ENCODE measurements at places on chromosomes 3 and 15.

- DNase-seq: no peak
Observed at GRCh38 chr3:142863930-142864920, 24.7 kb downstream of the PCOLCE2 start.

- DNase-seq: no peak
Observed at GRCh38 chr3:175585898-175586297, 726.8 kb downstream of the NAALADL2 start.

DNA sequence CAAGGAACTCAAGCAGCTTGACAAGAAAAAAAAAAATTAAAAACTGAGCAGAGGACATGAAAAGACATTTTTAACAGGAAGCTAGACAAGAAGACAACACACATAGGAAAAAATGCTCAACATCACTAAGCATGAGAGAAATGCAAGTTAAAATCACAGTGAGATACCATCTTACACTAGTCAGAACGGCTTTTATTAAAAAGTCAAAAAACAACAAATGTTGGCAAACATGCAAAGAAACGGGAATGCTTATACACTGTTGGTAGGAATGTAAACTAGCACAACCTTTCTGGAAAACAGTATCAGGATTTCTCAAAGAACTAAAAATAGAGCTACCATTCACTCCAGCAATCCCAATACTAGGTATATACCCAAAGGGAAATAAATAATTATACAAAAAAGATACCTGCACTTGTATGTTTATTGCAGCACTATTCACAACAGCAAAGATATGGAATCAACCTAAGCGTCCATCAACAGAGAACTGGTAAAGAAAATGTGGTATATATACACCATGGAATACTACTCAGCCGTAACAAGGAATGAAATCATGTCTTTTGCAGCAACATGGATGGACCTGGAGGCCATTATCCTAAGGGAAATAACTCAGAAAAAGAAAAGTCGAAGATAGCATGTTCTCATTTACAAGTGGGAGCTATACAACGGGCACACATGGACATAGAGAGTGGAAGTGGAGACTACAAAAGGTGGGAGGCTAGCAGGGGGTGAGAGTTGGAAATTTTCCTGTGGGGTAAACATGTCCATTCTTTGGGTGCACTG, 5.2 kb downstream of the GOLIM4 start:
- DNase-seq: no peak

DNA sequence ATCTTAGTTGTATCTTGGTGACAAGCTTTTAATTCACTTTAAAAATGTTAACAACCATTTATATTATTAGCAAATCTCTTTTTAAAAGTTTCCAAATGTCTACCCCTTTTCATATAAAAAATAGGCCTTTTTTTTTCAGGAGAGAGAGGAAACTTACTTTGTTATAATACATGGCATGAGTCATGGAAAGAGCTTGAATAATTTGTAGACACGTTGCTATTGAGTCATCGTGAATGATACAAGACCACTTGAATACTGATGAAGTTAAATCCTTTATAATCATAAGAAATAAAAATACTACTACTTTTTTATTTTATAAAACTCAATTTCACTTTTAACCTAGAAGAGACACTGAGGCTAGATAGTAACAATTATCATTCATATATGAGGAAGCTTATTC, 70.3 kb upstream of the BBX start:
- no peak for DNase-seq

DNA sequence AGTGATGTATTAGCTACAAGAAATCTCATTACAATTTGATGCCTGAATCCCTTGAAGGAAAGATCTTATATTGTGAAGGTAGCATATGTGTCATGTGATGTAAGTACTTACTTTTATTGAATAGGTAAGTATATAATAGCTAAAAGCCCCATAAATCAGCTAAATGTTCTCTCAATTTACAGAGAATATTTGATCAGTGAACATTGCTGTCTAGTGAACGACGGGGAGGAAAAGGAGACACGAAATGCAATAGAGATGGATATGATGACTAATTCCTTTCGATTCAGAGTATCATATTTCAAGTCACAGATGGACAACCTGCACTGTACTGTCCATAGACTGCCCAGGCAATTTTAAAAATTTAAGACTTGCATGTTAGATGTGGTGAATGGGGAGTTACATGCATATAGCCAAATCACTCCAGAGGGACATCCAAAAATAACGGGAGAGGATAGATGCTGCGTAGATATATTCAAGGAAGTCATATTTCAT, 462.1 kb upstream of the CDIN1 start:
- no peak for DNase-seq

DNA sequence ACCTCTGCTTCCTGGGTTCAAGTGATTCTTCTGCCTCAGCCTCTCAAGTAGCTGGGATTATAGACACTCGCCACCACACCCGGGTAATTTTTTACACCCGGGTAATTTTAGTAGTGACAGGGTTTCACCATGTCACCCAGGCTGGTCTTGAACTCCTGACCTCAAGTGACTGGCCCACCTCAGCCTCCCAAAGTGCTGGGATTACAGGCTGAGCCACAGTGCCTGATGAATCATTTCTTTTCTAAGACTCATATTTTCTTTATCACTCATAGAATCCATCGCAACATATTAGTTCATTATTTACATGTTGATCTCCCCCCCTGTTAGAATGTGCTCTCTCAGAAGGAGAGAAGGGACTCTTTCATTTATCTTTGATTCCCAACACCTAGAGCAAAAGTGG, 109.5 kb upstream of the PTPRG start:
- no peak for DNase-seq

DNA sequence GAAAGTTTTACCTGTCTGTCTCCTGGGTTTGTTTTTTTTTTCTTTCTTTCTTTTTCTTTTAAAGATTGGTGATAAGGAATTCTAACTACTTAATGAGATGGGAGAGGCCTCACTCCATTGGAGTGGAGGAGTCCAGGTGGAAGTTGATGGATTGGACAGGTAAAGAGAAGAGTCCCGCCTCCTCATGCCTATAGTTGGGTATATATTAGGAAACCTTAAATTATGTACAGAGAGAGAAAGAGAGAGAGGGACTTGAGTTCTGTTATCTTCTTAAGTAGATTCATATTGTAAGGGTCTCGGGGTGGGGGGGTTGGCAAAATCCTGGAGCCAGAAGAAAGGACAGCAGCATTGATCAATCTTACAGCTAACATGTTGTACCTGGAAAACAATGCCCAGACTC, 158.2 kb downstream of the TP63 start:
- DNase-seq: no peak

DNA sequence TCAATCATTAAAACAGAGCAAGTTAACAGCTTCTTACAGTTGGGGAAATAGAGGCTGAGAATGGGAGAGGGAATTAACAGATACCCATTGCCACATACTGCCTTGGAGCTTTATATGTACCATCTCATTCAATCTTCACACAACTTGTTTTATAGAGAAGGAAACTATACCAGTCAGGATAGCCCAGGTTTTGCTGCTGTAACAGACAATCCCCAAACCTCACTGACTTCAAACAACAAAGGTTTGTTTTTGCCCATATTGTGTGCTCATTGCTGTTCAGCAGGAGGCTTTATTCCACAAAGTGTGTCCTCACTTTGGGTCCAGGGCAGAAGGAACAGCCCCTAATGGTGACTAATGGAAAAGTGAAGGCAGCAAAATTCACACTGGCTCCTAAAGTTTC, 59.2 kb downstream of the SPSB4 start:
- no peak for DNase-seq

- DNase-seq: no peak
Observed at GRCh38 chr3:56987238-56987895, 73.1 kb upstream of the SPATA12 start.

- DNase-seq: no peak
Observed at GRCh38 chr3:171362575-171362974, 97.6 kb downstream of the TNIK start.

- no peak for DNase-seq
Observed at GRCh38 chr3:21274079-21274571, 476.9 kb downstream of the ZNF385D start.

DNA sequence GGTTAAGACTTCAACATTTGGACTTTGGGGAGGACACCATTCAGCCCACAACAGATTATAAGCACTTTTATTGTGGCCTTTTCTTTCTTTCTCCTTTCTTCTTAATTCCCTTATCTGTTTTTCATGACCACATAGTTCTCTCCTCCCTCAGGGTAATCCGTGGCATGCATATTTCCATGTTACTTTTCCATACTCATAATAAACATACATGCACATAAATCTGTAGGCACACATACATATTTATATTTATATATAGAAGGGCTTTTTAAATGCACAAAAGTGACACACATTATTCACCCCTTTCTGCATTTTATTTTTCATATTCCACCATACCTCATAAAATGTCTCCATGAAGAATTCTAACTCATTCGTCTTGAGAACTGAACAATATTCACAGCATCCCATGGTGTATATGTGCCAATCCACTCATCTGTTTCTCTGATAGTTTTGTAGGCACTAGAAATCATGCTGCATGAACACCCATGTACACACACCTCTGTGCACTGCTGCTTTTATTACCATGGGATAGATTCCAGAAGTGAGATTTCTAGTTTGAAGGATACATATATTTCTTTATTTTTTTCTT, 38.1 kb upstream of the GADL1 start:
- no peak for DNase-seq

DNA sequence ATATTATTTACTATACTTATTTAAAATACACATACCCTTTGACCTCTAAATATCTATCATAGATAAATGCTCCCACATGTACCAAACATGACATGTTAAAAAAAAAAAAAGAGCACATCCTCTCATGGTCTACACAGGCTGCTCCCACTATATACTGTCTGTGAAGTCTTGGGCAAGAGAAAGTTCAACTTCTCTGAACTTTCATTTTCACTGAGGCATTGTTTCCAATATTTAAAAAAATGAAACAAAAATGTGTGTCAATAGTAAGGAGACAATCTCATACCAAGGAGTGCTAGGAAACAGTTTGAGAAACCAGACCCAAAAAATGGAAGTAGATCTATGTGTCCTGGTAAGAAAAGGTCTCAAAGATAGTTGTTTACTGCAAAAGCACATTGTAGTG, 29.3 kb downstream of the SLC4A7 start:
- no peak for DNase-seq

DNA sequence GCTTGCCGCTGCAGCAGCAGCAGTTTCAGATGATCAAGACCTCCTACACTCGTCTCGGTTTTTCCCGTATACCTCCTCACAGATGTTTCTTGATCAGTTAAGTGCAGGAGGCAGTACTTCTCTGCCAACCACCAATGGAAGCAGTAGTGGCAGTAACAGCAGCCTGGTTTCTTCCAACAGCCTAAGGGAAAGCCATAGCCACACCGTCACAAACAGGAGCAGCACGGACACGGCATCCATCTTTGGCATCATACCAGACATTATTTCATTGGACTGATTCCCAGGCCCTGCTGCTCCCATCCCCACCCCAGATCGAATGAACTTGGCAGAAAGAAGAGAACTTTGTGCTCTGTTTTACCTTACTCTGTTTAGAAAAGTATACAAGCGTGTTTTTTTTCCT, 17.6 kb downstream of the CALML4 start:
- DNase-seq: no peak

- no peak for DNase-seq
Observed at GRCh38 chr3:2303566-2303965, 204.9 kb downstream of the CNTN4 start.

- no peak for DNase-seq
Observed at GRCh38 chr3:126851382-126851781, 131.5 kb upstream of the PLXNA1 start.

- DNase-seq: no peak
Observed at GRCh38 chr3:117473981-117474538, 764.5 kb downstream of the TUSC7 start.

GRCh38 chr3:10389995-10390394, 69.1 kb upstream of the SEC13 start:
- DNase-seq: no peak

- DNase-seq: no peak
Observed at GRCh38 chr15:101329309-101329863, 34.3 kb upstream of the SNRPA1 start.

- DNase-seq: no peak
Observed at GRCh38 chr15:92277776-92278175, 115.9 kb upstream of the ST8SIA2 start.

- no peak for DNase-seq
Observed at GRCh38 chr3:195005759-195006510, 265.0 kb downstream of the XXYLT1 start.

DNA sequence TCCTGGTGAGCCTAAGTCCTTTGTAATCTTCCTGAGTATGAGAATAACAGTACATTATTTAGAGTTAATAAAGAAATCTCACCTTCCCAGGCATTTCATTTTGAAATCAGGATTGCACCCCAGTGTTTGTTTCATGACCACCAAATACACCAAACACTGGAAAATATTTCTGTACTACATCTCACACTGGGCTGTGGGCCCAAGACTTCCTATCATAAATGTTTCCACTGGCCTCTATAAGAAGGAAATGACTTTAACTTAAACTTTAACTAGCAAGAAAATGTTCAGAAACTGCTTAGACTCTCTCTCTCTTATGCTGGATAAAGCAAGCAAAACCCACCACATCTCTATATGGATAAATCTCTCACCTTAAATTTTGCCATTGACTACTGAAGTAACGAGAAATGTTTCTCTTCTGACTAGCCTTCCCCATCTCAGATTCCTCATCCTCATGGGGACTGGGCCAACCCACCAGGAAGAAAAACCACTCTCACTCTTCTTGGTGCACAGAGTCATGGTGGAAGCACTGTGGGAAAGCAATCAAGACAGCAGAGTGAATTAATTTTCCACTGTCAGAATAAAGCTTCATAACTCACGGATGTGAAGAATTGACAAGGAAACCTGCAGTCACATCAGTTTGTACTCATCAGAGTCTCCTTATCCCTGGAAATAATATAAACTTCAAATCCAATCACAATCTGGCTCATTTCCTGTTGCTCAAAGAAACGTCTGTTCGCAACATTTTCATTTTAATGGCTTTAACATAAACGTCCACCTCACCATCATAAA, 859.6 kb downstream of the EPHA3 start:
- DNase-seq: no peak

DNA sequence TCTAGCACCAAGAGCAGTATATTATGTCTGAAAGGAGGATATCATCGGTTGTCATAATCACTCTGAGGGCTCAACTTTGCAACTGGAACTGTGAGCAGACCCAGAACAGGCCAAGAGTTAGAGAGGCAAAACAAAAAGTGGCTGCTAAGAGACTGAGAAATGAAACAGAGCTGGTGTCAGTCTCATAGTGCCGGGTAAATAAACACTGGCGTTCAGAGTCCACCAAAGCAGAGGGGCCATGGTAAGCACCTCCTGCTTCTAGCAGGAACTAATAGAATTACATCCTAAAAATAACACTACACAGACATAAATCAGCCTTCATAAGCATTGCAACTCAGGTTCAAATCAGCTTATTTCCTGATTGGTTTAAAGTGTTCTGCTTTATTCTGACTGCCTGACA, 10.3 kb upstream of the IL12A start:
- no peak for DNase-seq
